B cell (primary cell): ENCODE measurements at places on chromosomes 12 and 14. TPM values are rescaled to one million over a fixed set of nuclear protein-coding genes. Genes with fewer than 3 reads are reported as not detected.
A peak's percentile ranks its signal among the peaks of the same experiment; 100 is the strongest.

DNA sequence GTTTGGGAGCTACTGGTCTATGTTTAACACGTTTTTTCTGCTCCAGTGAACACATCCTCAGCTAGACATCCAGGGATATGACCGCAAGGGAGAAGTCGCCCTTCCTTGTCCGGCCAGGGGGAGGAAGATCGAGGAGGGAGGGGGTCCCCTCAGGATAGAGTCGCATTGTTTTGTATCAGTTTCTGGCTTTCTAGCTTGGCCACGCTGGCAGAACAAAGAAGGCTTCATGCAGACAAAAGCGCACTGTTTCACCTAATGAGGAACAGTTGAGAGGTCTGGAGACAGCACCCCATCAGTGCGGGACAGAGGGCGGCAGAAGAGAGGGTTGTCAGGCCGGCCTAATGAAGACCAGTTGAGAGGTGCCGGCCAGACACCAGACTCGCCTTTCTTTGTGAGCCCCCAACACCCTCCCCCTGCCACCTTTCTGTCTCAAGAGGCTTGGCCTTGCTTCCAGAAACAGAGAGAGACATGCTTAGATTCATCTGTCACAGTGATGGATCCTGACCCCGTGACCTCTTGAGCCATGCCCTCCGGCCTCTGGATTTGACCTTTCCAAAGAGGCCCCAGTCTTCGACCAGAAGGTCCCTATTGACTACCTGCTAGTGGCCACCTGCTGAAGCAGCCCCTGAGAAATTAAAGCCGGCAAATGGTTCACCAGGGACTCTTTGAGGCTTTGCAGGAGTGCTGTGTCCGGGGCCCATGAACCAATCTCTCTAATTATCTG is 254.7 kb upstream of the TBX3 start:
- H3K4me1 ChIP-seq = no peaks in the 10 kb centered on the region
- H3K36me3 ChIP-seq = no peaks in the 10 kb centered on the region
- no peak overlapping the region for H3K27ac ChIP-seq
- no peaks in the 10 kb centered on the region for H3K27me3 ChIP-seq

- DNase-seq = no peak
- H3K36me3 ChIP-seq = no peaks in the 10 kb centered on the region
- peaks cover 7% of the 10 kb centered on the region for H3K27me3 ChIP-seq
- H3K27ac ChIP-seq = no peak overlapping the region
- no peak overlapping the region for H3K4me3 ChIP-seq
These were observed 62.2 kb upstream of the CAPRIN2 start for GRCh38 chr12:30816742-30817465.

- no peak overlapping the region for H3K27ac ChIP-seq
- H3K4me1 ChIP-seq = no peaks in the 10 kb centered on the region
- H3K36me3 ChIP-seq = no peaks in the 10 kb centered on the region
- H3K27me3 ChIP-seq = no peaks in the 10 kb centered on the region
- no peak for DNase-seq
These were observed 75.8 kb downstream of the PPP1R36 start for GRCh38 chr14:64625386-64626232.

GRCh38 chr12:114073076-114073475 is 107.0 kb upstream of the RBM19 start:
- H3K4me3 ChIP-seq = no peak overlapping the region
- H3K27me3 ChIP-seq = no peaks in the 10 kb centered on the region

DNA sequence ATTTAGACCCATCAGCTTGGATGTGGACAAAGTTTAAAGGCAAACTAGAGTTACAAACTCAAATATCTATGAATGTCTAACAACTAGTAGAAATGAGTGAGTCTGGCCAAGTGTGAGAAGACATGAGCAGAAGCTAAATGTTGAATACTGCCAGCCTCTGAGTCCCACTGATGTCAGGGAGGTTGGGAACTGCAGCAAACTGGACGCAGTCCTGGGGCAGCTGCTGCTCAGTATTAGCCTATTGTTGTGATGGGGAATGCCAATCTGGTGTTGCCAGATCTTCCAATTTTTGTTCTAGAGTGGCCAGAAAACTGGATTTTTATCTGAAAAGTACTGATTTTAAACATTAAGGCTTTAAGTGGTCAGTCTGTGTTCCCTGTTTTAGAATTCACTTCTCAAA is 770.4 kb upstream of the STXBP6 start:
- DNase-seq = no peak
- no peaks in the 10 kb centered on the region for H3K36me3 ChIP-seq
- no peak overlapping the region for H3K4me3 ChIP-seq

FGD4 gene
- 2.8 and 3.9 TPM in 2 replicates for total RNA-seq

DNA sequence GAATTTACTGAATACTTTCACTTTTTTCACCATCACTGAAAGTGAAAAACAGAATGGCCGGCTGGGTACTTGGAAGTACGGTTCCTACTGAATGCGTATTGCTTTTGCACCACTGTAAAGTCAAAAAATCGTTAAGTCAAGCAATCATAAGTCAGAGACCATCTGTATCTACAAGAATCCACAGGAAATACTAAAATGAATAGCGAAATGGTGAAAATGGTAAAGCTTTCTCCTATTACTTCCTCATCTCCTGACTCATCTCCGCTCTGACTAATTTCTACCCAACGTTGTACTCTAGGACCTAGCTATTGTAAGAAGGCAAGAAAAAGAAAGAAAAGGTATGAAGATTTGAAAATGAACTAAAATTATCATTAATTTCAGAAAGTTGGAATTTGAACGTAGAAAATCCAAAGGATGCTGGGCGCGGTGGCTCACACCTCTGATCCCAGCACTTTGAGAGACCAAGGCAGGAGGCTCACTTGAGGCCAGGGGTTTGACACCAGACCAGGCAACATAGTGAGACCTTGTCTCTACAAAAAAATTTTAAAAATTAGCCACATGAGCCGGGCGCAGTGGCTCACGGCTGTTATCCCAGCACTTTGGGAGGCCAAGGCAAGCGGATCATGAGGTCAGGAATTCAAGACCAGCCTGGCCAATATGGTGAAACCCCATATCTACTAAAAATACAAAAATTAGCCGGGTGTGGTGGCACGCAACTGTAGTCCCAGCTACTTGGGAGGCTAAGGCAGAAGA is 5.3 kb upstream of the CDCA4 start:
- H3K27ac ChIP-seq = no peak overlapping the region
- H3K4me1 ChIP-seq = peaks cover 23% of the 10 kb centered on the region

SPX gene
- 0.39 TPM in 1 of 2 replicates, not detected in the other for total RNA-seq

GRCh38 chr12:47602325-47602724 is 103.5 kb downstream of the RPAP3 start:
- no peak for DNase-seq
- H3K27ac ChIP-seq = no peak overlapping the region
- H3K4me3 ChIP-seq = no peak overlapping the region
- no peaks in the 10 kb centered on the region for H3K4me1 ChIP-seq
- no peaks in the 10 kb centered on the region for H3K36me3 ChIP-seq

- DNase-seq = no peak
- H3K27ac ChIP-seq = no peak overlapping the region
- no peaks in the 10 kb centered on the region for H3K4me1 ChIP-seq
- H3K4me3 ChIP-seq = no peak overlapping the region
These were observed 494.5 kb downstream of the TMEM132D start for GRCh38 chr12:129409281-129409680.

DNA sequence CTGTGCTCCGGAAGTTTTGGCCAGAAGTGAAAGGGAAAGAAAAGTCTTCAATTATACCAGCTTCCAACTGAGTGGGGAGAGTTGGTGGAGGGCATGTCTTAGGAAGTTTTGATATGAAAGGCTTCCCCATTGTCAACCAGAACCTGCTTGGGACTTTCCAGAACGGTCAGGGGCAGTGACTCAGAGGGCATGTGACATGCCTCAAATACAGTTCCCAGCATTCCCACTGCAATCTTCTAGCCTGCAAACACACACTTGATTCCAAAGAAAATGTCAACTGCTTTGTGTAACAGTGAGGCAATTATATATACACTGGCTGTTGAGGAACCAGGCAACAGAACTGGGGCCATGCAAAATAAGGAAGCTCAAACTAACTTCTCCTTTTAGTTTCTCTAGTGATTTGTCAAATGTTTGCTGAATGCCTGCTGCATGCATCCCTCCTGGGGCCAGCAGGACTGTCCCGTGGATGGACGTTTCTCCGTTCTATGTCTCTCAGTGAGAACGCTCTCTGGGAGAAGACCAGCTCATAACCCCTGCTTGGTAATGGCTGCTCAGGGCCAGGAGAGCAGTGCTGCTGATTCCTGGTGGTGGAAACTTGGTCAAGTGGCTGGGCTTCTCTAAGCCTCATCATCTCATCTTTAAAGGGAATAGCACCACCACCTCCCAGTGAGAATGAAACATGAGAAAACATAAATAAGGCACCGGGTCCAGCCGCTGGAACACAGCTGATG is 18.3 kb downstream of the SLC25A47 start:
- peak overlapping the region; percentile 78 for H3K27ac ChIP-seq
- H3K4me3 ChIP-seq = no peak overlapping the region
- peaks cover 4% of the 10 kb centered on the region for H3K36me3 ChIP-seq
- peak; percentile 69 for DNase-seq
- H3K27me3 ChIP-seq = no peaks in the 10 kb centered on the region

GRCh38 chr12:113268621-113269020 is 47.4 kb downstream of the TPCN1 start:
- no peak overlapping the region for H3K4me3 ChIP-seq
- H3K36me3 ChIP-seq = peaks cover 64% of the 10 kb centered on the region
- no peak overlapping the region for H3K27ac ChIP-seq
- no peak for DNase-seq
- H3K27me3 ChIP-seq = no peaks in the 10 kb centered on the region
- H3K4me1 ChIP-seq = no peaks in the 10 kb centered on the region

DNA sequence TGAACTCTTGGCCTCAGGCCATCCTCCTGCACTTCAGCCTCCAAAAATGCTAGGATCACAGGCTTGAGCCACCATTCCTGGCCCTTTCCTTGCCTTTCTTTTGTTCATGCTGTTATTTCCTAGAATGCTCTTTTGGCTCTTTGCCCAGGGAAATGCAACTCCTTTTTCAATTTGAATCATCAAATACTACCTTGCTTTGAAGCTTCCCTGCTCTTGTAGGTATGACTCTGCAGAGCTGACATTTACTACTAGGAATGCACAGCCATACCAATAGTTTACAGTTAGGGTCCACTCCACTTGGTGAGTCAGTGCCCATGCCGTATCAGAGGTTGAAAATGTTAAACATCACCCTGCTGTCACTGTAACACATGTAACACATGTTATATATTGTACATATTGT is 107.0 kb upstream of the CRY1 start:
- DNase-seq = no peak
- H3K27me3 ChIP-seq = no peaks in the 10 kb centered on the region
- H3K27ac ChIP-seq = no peak overlapping the region
- H3K4me3 ChIP-seq = no peak overlapping the region
- no peaks in the 10 kb centered on the region for H3K4me1 ChIP-seq
